Hematopoietic multipotent progenitor cell treated with erythropoietin and hydrocortisone succinate and interleukin-3 and kit ligand, for 6 days (in vitro differentiated cells): ENCODE measurements at places on chromosomes 13 and 19.

GRCh38 chr19:29606420-29606747 is 301 bp downstream of the POP4 start:
- no peak for DNase-seq

GRCh38 chr19:49056101-49056901 is 1.2 kb downstream of the CGB7 start:
- DNase-seq: peak; percentile 60

- DNase-seq: peak; percentile 21
Observed at GRCh38 chr13:89925107-89925506, 1422.4 kb upstream of the MIR17HG start.

DNA sequence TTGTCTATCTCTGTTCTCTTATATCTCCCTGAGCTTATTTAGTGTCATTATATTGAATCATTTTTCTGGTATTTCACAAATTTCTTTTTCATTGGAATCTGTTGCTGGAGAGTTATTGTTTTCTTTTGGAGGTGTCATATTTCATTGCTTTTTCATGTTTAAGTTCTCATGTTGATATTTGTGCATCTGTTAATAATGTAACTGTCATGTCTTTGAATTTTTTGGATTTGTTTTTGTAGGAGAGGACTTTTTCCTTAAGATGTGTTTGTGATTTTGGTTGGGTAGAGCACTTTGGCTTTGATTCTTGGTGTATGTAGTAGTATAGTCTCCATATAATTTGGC is 64.0 kb downstream of the DNAJC3 start:
- DNase-seq: no peak

- DNase-seq: no peak
Observed at GRCh38 chr19:44734357-44734756, 14.2 kb upstream of the BCL3 start.

GRCh38 chr13:76775088-76775740 is 111.0 kb downstream of the KCTD12 start:
- no peak for DNase-seq

- DNase-seq: no peak
Observed at GRCh38 chr13:103952183-103952582, 886.0 kb upstream of the SLC10A2 start.

DNA sequence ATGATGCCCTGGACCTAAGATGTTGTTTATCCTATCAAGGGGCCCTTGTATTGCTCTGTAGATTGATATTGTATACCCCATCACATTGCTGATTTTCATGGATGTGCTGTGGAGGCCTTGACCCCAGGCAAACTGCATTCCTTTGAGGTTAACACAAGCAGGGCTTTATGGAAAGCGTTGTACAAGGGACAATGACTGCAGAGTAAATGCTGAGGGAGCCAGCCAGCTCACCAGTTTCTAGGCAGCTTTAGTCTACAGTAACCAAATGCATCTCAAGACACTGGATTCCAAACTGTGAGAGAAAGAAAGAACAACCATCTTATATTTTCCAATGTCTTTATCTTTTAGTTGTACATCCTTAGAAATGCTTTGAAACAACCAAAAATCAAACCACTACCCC is 34.1 kb upstream of the EDNRB start:
- DNase-seq: no peak

GRCh38 chr19:38145623-38146022 is 78.4 kb downstream of the DPF1 start:
- DNase-seq: peak; percentile 41

DNA sequence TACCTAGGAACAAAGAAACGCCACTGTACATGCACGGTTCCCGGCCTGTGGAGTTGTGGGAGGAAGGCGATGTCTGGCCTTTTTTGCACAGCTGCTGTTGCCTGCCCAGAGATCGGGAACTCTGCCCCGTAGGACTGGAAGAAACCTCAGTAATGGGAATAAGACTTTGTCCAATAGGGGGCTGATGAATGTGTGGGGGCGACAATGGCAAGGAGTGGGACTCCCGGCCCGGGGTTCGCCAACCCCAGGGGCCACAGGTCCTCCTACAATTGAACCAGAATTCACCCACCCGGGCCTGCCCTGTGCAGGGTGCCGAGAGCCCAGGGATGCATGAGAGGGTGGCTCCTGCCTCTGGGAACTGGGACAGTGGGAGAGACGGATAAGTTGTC is 2.0 kb upstream of the CEBPA start:
- no peak for DNase-seq

DNA sequence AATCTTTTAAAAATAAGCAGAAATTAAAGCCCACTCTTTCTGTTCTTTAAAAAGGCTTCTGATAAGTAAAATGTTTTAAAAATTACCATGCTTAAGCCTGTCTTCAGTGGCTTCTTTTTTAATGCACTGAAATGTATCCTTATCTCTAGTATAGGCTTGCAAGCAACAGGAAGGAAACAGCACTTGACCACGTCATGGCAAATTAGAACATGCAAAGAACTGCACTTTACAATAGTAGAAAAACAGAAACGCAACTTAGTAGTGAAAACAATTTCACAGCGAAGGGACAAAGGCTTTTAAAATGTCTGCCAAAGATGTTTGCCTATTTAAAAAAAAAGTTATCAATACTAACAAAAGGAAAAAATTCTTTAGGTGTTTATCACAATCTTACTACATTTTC is 36.3 kb downstream of the ELF1 start:
- DNase-seq: peak; percentile 91

DNA sequence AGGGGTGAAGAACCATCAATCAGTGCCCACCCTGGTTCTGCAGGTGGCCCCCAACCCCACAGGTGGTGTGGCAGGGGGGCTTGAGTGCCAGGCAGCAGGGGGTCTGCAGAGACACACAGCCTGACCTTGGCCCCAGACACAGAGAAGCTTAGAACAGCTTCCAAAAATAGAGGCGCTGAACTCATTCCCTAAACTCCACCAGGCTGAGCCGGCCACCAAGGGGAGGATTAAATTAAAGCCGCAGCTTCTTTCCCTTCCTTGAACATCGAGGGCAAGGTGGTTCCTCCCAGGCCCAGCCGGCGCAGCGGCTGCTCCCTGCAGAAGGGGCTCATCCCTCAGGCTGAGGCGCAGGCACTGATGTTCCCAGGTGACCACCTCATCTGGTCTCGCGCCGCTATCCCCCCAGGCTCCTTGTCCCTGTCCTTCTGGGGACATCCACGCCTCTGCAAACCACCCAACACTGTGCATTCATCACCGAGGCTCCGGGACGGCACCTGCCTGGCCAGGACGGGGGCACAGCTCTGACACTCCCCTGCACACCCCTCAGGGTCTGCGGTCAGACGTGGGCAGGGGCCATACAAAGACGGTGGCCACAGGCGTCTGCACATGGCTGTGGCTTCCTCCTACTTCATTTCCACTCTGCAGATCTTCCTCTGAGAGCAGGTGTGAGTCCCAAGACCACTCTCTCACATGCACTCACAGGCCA is 30.9 kb downstream of the LAMP1 start:
- DNase-seq: no peak

GRCh38 chr13:60331249-60332012 is 65.6 kb upstream of the TDRD3 start:
- DNase-seq: no peak

DNA sequence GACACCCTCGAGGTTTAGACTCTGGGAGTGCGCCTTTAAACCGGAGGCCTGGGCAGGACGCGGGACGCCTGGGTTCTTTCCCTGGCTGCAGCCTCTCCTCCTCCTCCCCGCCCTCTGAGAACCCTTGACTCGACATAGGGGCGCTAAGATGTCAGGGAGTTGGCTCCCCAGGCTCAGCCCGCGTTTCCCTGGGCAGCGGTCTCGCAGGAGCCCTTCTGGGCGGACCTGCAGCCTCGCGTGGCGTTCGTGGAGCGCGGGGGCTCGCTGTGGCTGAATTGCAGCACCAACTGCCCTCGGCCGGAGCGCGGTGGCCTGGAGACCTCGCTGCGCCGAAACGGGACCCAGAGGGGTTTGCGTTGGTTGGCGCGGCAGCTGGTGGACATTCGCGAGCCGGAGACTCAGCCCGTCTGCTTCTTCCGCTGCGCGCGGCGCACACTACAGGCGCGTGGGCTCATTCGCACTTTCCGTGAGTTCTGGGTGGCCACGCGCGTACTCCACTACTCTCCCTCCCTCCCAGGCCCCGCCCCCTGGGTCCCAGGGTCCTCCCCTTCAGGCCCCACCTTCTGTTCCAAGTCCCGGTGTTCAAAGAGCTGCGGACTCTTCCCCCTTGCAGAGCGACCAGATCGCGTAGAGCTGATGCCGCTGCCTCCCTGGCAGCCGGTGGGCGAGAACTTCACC is 1.3 kb downstream of the ICAM5 start:
- peak; percentile 93 for DNase-seq

GRCh38 chr13:20716951-20717350 is 13.5 kb downstream of the IL17D start:
- DNase-seq: no peak

DNA sequence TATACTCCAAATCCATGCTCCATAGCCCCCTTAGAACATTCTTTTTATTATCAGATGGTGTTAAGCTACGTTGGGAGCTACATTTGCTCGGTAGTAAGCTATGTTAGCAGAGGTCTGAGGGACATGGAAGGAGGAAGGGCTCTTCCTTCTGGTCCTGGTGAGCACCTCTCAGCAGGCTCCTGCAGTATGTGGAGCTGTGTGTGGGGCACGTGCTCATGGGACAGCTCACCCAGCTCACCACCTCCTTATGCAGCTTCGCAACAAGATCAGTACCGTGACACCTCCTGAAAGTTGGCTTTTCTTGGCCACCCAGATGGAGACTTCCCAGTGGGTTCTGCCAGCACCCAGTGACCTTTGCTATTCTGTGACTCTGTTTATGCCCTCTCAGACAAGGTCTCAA is 400.5 kb upstream of the SLC10A2 start:
- no peak for DNase-seq

DNA sequence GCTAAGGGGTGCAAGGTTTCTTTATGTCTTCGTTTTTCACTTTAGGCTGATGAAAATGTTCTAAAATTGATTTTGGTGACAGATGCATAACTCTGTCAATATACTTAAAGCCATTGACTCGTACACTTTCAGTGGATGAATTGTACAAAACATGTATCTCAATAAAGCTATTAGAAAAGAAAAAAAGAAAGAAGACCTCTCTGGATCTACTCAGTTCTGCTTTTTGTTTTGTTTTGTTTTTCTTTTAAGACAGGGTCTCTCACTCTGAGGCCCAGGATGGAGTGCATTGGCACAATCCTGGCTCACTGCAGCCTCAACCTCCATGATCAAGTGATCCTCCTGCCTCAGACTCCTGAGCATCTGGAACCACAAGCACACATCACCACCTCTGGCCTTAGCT is 3.5 kb downstream of the SIGLEC5 start:
- DNase-seq: no peak

GRCh38 chr19:54532528-54532927 is 29.9 kb downstream of the LAIR2 start:
- DNase-seq: no peak

DNA sequence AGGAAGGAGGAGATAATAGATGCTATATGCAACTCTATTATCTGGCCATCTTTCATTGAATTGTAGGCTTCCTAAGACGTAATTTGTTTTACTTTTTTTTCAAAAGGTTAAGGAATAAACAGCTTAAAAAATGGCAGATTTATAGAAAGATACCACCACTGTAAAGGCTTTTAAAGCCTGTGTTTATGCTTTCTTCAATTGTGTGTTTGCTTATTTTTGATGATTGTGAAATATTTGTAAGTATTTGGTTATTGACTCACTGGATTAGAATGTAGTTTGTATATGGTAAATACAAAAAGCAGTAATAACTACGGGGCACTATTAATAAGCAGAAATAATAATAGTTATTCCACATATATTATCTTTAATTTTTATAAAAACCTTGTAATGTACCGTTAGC is 437.9 kb downstream of the KLF5 start:
- DNase-seq: no peak

DNA sequence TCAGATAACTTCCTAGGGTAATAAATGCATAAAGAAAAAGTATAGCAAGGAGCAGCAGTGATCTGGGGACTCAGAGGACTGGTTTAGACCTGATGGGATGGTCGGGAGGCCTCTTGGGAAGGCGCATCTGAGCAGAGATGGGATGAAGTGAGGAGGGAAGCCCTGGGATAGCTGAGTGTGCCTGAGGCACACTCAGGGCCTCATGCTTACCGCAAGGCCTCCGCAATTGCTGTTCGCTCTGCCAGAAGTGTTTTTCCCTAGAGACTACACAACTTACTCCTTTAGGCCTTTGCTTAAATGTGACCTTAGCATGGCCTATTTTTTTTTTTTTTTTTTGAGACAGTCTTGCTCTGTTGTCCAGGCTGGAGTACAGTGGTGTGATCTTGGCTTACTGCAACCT is 4.1 kb upstream of the DLL3 start:
- no peak for DNase-seq

DNA sequence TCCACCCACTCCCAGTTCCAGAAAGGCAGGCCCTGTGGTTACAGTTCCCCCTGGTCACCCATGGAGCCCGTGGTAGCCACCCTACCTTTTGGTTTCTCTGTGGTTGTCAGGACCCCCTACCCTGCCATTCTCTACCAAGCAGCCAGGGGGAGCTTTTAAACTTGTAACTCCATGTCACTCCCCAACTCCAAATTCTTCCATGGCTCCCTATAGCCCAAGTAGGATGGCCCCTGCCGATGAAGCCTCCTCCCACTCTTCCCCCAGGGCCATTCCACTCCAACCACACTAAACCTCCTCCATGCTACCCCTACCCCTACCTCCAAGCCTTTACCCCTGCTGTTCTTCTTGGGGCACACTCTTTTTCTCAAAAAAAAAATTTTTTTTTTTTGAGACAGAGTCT is 2.2 kb downstream of the S1PR2 start:
- peak; percentile 73 for DNase-seq

GRCh38 chr13:82688400-82688994 is 1193.8 kb downstream of the SLITRK1 start:
- DNase-seq: peak; percentile 50

GRCh38 chr13:98293103-98293502 is 116.0 kb upstream of the RNF113B start:
- DNase-seq: no peak

DNA sequence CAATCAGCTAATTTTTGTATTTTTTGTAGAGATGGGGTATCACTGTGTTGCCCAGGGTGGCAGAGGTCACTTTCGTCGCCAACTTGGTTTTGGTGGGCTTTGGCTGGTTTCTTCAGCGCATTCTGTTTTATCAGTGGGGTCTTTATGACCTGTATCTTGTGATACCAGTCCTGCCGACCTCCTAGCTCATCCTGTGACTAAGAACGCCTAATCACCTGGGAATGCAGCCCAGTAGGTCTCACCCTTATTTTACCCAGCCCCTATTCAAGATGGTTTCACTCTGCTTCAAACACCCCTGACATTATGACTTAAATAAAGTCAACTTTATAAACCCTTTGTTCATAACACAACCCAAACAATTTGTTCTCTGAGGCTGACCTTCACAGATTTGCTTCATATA is 3.0 kb upstream of the ZNF878 start:
- DNase-seq: no peak

DNA sequence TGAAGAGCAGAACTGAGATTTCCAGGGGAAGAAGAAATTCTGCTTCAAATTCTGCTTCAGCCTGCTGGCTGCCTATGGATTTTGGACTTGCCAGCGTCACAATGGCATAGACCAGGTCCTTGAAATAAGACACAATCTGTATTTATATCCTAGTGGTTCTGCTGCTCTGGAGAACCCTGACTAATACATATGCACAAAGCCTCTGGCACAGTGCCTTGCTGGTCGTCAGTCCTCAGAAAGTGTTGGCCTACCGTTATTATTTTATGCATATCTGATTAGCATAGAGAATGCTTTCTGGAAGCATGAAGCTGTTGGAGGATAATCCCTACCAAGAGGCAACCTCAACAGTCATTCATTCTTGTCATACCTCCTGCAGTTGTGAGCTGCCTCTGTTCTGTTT is 213.7 kb downstream of the B3GLCT start:
- no peak for DNase-seq
